Stimulated activated CD4-positive, alpha-beta T cell treated with anti-CD3 and anti-CD28 coated beads, Interleukin-4, amount 100 ng/mL, for 48 hours (primary cell): ENCODE measurements at places on chromosomes 11 and 22.

DNA sequence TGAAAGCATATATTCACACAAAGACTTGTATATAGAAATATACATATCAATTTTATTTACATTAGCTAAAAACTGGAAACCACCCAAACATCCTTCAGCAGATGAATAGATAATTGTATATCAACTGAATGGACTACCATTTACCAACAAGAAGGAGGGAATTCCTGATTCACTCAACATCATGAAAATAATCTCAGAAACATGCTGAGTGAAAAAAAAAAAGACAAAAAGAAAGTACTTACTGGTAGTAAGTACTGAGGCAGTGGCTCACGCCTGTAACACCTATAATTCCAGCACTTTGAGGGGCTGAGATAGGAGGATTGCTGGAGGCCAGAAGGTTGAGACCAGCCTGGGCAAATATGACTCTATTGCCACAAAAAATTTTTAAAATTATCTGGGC, 7.4 kb upstream of the IPO7 start:
- DNase-seq: no peak

DNA sequence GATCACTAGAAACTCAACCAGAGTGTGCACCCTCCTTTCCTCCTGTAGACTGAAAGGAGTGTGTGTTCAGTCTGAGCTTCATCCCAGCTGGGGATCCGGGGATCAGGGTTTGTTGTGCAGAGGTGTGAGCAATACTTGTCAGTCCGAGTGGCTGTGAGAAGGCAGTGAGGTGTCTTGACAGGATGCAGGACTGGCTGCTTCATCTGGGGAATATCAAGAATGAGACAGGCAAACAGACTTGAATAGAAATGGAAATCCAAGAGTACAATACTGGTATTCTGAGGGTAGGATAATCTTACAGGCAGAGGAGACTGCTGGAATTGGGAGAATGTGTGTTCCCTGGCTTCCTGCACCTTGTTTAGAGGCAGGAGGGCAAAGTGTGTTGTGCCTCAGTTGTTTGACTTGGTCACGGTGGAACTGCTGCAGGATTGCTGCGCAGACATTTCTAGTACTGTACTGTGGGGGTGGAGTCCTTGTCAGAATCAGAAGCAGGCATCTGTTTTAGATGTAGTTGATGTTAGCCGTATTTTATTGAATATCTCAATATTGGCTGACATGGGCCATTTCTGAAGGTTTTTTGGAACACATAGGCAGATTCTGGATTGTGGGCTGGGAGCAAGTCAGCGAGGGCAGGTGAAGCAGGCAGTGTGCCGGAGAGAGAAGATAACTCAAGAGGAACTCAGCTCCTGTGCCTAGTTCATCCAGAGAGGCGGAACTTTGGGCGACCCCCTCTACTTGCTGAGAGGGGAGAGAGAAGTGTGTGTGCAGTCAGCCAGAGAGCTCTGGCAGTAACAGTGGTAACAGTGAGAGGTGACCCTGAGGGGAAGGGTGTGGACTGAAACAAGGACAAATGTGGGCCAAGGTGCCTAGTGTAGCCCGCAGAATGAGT, 27.1 kb upstream of the GRK2 start:
- no peak for DNase-seq

- DNase-seq: no peak
Observed at GRCh38 chr22:46737976-46738646, at the start of gene CERK. TSS of gene CERK (minus strand) at chr22:46738252. CDS start at chr22:46738148, 104 bp downstream.

GRCh38 chr22:33354928-33355327, 296.7 kb upstream of the SYN3 start:
- no peak for DNase-seq

- DNase-seq: no peak
Observed at GRCh38 chr11:96090711-96091110, 166.8 kb upstream of the MTMR2 start.

DNA sequence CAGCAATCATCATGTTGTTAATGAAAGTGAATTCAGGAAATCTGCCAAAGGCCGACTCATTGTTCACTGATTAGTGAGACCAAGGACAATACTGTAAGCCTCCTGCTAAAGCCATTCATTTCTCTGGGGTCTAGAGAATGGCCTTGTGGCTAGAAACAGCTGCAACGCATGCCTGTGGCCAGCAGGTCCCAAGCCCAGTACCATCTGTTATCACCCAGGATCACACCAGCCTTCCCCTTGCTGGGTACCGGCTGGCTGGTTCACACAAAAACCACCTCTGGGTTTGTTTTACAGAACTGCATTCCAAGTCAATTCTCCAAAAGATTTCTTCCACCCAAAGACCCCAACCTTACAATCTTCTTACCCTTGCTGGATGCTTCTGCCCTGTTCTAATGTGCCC, 1.1 kb downstream of the PLAAT5 start:
- no peak for DNase-seq

DNA sequence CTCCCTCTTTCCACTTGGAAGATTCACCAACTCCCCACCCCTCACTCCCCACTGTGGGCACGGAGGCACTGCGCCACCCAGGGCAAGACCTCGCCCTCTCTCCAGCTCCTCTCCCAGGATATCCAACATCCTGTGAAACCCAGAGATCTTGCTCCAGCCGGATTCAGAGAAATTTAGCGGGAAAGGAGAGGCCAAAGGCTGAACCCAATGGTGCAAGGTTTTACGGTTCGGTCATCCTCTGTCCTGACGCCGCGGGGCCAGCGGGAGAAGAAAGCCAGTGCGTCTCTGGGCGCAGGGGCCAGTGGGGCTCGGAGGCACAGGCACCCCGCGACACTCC, 397 bp upstream of the CD44 start:
- DNase-seq: no peak

GRCh38 chr11:3160252-3161031, 4.7 kb downstream of the OSBPL5 start:
- no peak for DNase-seq
